NCI-H2171 treated with DMSO at 0.1 percent for 48 hours (cell line): ENCODE measurements at places on chromosomes 7 and 10.
A peak's percentile ranks its signal among the peaks of the same experiment; 100 is the strongest.

GRCh38 chr10:89053555-89053954 lies 63.0 kb downstream of the FAS start:
- DNase-seq = no peak

GRCh38 chr10:71585564-71586290 lies 133.9 kb downstream of the C10orf105 start:
- no peak for DNase-seq

- DNase-seq = no peak
Measured at GRCh38 chr10:49739426-49739825, 22.7 kb downstream of the OGDHL start.

DNA sequence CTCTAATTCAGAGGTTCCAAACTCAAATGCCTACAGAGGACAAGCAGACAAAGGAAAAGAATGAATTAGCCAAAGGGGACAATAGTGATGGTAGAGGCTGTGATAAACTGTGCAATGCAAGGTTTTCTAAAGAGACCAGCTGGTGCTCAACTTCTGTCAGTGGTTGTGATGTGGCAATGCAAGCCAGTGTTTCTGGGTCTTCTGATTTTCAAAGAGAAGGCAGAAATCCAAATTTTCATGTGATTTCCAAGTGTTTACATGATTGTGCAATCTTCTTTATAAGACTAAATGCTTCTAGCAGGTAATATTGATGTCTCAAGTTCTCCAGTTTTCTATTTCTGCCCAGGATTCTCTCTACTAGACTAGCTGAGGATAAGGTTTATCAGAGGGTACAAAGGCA lies 135.9 kb downstream of the PCDH15 start:
- DNase-seq = no peak

GRCh38 chr10:33460505-33461294 lies 126.2 kb upstream of the NRP1 start:
- no peak for DNase-seq

DNA sequence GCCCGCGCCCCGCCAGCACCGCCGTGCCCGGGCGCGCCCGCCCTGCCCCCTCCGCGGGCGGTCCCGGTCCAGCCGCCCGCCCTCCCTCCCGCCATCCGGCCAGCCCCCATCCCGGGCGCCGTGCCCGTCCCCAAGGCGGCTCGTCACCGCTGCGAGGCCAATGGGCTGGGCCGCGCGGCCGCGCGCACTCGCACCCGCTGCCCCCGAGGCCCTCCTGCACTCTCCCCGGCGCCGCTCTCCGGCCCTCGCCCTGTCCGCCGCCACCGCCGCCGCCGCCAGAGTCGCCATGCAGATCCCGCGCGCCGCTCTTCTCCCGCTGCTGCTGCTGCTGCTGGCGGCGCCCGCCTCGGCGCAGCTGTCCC lies at the start of gene HTRA1:
Gene HTRA1 (plus strand): TSS at position 187 of the 362 bp plus-strand sequence. CDS start 100 bp downstream, at position 287.
- no peak for DNase-seq

DNA sequence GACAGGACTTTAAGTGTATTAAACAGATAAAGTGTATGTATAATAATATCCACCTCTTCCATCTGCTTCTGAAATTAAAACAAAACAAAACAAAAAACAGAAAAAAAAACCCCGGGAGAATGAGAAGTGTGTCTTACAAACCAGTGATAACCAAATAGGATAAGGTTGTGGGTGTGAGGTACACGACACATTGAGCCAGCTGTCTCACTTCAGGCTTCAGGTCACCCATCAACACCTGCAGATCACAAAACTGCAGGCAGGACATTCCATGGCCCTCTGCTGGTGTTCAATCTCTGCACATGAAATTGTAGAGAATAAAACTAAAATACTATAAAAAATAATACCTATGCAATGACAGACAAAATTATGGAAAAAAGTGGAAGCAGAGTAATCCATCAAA lies 339.9 kb downstream of the SFMBT2 start:
- no peak for DNase-seq

DNA sequence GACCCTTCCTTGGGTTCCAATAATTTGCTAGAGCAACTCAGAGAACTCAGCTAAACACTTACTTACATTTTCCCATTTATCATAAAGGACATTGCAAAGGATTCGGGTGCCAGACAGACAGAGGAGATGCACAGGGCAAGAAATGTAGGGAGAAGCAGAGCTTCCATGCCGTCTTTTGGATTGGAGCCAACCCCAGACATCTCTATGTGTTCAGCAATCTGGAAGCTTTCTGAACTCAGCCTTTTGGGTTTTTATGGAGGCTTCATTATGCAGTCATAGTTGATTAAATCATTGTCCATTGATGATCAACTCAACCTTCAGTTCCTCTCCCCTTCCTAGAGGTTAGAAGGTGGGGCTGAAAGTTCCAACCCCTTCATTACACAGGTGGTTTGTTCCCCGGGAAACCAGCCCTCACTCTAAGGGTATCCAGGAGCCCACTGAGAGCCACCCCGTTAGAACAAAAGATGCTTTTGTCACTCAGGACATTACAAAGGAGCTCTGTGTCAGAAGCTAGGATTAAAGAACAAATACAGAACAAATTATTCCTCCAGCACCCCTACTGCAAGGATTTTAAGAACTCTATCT lies 211.9 kb upstream of the VSTM2A start:
- no peak for DNase-seq

- no peak for DNase-seq
Measured at GRCh38 chr7:128860158-128861073, 2.2 kb upstream of the ATP6V1F start.

GRCh38 chr10:71534568-71535194 lies 138.0 kb downstream of the CDH23 start:
- no peak for DNase-seq

DNA sequence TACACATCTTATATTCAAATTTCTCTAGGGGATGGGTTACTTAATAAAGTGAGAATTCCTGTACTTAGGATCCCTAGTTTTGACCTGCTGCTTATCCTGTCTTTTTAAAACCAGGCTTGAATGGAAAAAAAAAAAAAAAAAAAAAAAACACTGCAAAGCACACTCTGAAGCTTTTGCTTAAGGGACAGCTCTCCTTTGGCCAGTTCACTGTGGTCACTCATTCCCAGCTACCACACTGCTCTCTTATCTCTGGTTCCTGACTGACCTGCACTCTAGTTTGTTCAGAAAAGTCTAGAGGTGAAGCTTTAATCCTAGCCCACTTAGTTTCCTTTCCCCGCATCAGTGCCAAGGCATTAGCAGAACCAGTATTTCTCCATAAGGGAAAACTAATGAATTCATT lies 82.4 kb downstream of the CADPS2 start:
- DNase-seq = no peak

GRCh38 chr7:124032369-124033094 lies at the start of gene TMEM229A:
TSS of gene TMEM229A (minus strand) at chr7:124033067. CDS start at chr7:124033003, 64 bp downstream.
- peak; percentile 33 for DNase-seq

DNA sequence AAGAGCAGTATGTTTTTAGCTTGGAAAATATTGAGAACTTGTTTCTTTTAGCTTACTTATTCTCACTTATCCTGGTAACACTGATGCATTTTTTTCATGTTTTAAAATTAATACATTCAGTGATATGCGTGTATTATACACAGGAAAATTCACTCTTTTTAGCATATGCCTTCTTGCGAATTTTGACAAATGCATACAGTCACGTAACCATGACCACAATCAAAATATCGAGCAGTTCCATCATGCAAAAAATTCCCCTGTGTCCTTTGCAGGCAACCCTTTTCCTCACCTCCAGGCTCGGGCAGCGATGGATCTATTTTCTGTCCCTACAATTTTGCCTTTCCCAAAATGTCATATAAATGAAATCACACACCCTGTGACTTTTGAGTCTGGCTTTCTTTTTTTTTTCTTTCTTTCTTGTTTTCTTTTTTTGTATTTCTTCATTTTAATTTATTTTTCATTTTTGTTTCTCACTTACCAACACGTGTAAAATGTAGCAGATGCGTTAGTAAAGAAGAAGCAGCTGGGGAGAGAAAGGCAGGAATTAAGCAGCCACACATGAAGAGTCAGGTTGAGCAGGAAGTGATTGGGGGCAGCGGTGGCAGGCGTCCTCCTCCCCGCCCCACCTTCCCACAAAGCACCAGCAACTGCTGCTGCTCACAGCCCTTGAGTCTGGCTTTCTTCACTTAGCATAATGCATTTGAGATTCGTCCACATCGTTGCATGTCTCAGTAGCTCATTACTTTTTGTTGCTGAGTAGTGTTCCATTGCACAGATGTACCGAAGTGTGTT lies 29.9 kb downstream of the ADRB1 start:
- no peak for DNase-seq

GRCh38 chr10:132943058-132943790 lies 854 bp upstream of the CFAP46 start:
- DNase-seq = no peak

GRCh38 chr10:80429521-80429973 lies 21.2 kb downstream of the PRXL2A start:
- peak; percentile 36 for DNase-seq

DNA sequence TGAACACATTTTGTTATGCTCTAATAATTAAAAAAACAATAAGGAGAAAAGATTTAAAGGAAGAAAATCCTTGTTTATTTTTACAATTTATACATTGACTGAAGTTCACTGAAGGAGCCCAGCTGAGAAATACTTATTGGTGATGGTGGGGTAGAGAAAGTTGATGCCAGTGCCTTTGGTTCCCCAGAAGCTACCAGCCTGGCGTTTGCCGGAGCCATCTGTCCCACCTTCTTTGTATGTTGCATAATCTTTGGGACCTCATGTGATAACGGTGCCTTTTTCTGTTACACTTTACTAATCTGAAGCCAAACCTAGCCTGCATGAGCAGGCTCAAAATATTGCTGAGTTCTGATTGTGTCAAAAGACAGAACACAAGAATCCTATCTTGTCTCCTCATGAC lies 22.7 kb downstream of the ZNF365 start:
- DNase-seq = no peak

- DNase-seq = no peak
Measured at GRCh38 chr10:72134785-72135767, 46.7 kb upstream of the SPOCK2 start.

GRCh38 chr7:151228024-151228866 lies 1.2 kb upstream of the ABCF2 start:
- no peak for DNase-seq

DNA sequence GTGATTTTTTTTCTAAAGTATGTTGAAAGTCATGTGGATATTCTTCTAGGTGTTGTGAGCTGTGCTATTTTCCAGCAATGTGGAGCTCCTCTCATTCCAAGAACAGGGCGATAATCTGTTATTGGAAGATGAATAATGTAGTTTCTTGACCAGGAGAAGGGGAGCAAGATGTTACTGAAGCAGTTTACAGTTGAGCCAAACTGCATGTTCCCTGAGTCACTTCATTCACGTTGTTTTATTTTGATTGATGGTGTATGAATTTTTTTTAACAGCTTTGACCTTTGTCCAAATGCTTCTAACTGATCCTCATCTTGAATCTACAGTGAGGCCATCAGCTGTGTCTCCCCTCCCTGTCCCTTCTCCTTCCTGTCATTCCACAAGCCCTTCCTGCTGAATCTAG lies 277.1 kb upstream of the KLF6 start:
- no peak for DNase-seq

GRCh38 chr7:159136013-159136412 lies 8.7 kb downstream of the VIPR2 start:
- DNase-seq = no peak

GRCh38 chr10:2326411-2326810 lies 589.1 kb upstream of the ADARB2 start:
- DNase-seq = no peak

GRCh38 chr7:44390701-44391100 lies 65.3 kb upstream of the CAMK2B start:
- DNase-seq = no peak

- no peak for DNase-seq
Measured at GRCh38 chr7:28815928-28816373, 142.2 kb downstream of the TRIL start.

GRCh38 chr10:72812753-72813430 lies 80.6 kb upstream of the OIT3 start:
- DNase-seq = no peak

GRCh38 chr10:131681122-131681521 lies 219.7 kb upstream of the PPP2R2D start:
- DNase-seq = no peak
